ENCODE measurements at places on chromosomes 5 and 9. TPM values are rescaled to one million over a fixed set of nuclear protein-coding genes. Genes with fewer than 3 reads are reported as not detected.

- no peaks in the 10 kb centered on the region for H3K36me3 ChIP-seq
- peak overlapping the region; percentile 99 for H3K4me3 ChIP-seq
- DNase-seq = peak; percentile 88
- no peaks in the 10 kb centered on the region for H3K27me3 ChIP-seq
- peaks cover 22% of the 10 kb centered on the region for H3K4me1 ChIP-seq
These were observed 782 bp downstream of the BICD2 start for GRCh38 chr9:92763721-92764380.

- DNase-seq = no peak
- no peaks in the 10 kb centered on the region for H3K36me3 ChIP-seq
- no peaks in the 10 kb centered on the region for H3K27me3 ChIP-seq
- H3K4me1 ChIP-seq = no peaks in the 10 kb centered on the region
These were observed 116.9 kb downstream of the ARRDC3 start for GRCh38 chr5:91266184-91266705.

GRCh38 chr5:78734094-78734845 lies 85.7 kb upstream of the LHFPL2 start:
- no peak overlapping the region for H3K4me3 ChIP-seq
- no peak for DNase-seq
- H3K27me3 ChIP-seq = no peaks in the 10 kb centered on the region
- H3K27ac ChIP-seq = no peak overlapping the region
- H3K36me3 ChIP-seq = no peaks in the 10 kb centered on the region
- no peaks in the 10 kb centered on the region for H3K4me1 ChIP-seq

DNA sequence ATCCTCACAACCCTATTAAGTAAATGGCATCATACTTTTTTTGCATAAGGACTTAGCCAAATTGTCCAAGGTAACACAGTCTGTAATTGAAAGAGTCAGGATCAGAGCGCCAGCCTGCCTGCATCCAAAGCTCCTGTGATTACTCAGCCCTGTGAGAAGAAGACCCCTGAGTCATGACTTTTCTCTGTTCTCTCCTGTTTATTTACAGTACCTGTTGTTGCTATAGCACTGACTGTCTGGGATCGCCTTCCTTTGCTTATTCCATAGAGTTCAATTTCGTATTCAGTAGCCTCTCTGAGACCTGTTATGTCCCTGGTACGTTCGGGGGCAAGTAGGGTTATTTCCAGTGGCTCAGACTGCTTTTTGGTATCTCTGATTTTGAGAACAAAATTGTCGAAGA lies 71.8 kb downstream of the TNC start:
- H3K36me3 ChIP-seq = no peaks in the 10 kb centered on the region
- no peaks in the 10 kb centered on the region for H3K4me1 ChIP-seq
- H3K27me3 ChIP-seq = peaks cover 13% of the 10 kb centered on the region
- no peak overlapping the region for H3K4me3 ChIP-seq
- no peak for DNase-seq
- H3K27ac ChIP-seq = no peak overlapping the region

- no peak overlapping the region for H3K27ac ChIP-seq
- H3K4me1 ChIP-seq = no peaks in the 10 kb centered on the region
- no peak for DNase-seq
- no peak overlapping the region for H3K4me3 ChIP-seq
These were observed 84.1 kb upstream of the SPATA31D4 start for GRCh38 chr9:81844131-81844567.

- H3K36me3 ChIP-seq = no peaks in the 10 kb centered on the region
- no peaks in the 10 kb centered on the region for H3K27me3 ChIP-seq
- DNase-seq = no peak
- no peak overlapping the region for H3K4me3 ChIP-seq
These were observed 6.1 kb upstream of the CACFD1 start for GRCh38 chr9:133453651-133454050.

DNA sequence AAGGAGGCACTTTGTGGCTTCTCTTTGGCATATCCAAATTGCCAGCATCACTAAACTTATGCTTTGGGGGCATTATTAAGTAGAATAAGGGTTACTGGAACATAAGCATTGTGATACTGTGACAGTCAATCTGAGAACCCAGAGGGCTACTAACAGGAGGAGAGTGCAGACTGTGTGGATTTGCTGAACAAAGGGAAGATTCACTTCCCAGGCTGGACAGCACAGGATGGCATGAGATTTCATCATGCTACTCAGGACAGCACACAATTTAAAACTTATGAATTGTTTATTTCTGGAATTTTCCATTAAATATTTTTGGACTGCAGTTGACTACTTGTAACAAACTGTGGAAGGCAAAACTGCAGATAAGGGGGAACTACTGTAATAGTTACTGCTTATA lies 212.5 kb downstream of the TMC1 start:
- no peaks in the 10 kb centered on the region for H3K36me3 ChIP-seq
- H3K27me3 ChIP-seq = no peaks in the 10 kb centered on the region
- H3K27ac ChIP-seq = no peak overlapping the region
- H3K4me3 ChIP-seq = no peak overlapping the region

GRCh38 chr9:93483497-93483896 lies 30.1 kb upstream of the FAM120AOS start:
- peaks cover 23% of the 10 kb centered on the region for H3K36me3 ChIP-seq
- H3K27me3 ChIP-seq = no peaks in the 10 kb centered on the region
- H3K27ac ChIP-seq = no peak overlapping the region
- DNase-seq = no peak
- H3K4me1 ChIP-seq = no peaks in the 10 kb centered on the region

GRCh38 chr5:90096415-90097081 lies 313.0 kb downstream of the CETN3 start:
- H3K36me3 ChIP-seq = no peaks in the 10 kb centered on the region
- H3K4me3 ChIP-seq = no peak overlapping the region
- no peaks in the 10 kb centered on the region for H3K4me1 ChIP-seq
- DNase-seq = peak; percentile 35

- H3K27ac ChIP-seq = no peak within 1 kb of the TSS
- no peaks in the 10 kb centered on the region for H3K4me1 ChIP-seq
- no peak for DNase-seq
- peaks cover 86% of the 10 kb centered on the region for H3K27me3 ChIP-seq
- H3K36me3 ChIP-seq = no peaks in the 10 kb centered on the region
These were observed at the start of gene PCDHGA12 for GRCh38 chr5:141430332-141431113. TSS of gene PCDHGA12 (plus strand) at chr5:141430507. CDS start at chr5:141430760, 253 bp downstream.

DNA sequence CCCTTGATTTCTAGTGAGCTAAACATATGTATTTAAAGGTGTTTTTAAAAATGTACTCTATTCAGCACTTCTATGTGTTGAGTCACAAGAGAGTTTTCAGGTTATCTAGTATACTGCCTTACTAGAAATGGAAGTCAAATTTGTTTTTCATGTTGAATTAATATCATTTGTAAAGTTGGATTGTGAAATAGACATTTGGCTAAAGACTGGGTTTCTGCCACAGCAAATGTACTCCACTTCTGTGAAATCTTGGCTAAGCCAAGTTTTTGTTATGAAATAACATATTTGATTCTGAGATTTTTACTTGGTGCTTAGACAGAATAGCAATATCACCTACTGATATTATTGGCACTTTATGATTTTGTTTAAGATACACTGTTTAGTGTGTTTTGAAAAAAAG lies 106.0 kb downstream of the CWC27 start:
- H3K36me3 ChIP-seq = no peaks in the 10 kb centered on the region
- DNase-seq = no peak
- H3K4me1 ChIP-seq = no peaks in the 10 kb centered on the region

DNA sequence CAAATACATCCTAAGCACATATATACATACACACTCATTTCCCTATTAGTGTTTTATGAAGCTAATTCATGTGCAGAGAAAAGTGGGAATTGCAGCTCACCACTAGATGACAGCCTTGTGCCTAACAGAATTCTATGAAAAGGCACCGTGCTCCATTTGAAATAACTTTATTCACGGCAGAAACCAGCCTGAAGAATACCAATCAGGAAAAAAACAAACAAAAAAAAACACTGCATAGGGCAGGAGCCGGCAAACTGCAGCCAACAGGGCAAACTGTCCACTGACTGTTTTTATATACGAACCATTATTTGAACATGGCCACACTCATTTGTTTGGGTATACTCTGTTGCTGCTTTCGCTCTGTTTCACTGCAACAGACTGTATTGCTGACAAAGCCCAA lies 33.6 kb downstream of the ERMP1 start:
- H3K36me3 ChIP-seq = peaks cover 18% of the 10 kb centered on the region
- H3K4me3 ChIP-seq = no peak overlapping the region
- H3K4me1 ChIP-seq = no peaks in the 10 kb centered on the region
- DNase-seq = peak; percentile 12
- H3K27ac ChIP-seq = no peak overlapping the region

PLAC8L1 gene
- 0.47 TPM for total RNA-seq

C9orf153 gene
- 0.41 TPM for total RNA-seq

ELP1 gene
- total RNA-seq = 22.9 TPM

Measured in left lung (tissue), 14 donors.